NCI-H226 (cell line): ENCODE measurements at places on chromosomes 3 and 15.

- no peak for DNase-seq
Observed at GRCh38 chr3:14534516-14535191, 5.5 kb downstream of the GRIP2 start.

DNA sequence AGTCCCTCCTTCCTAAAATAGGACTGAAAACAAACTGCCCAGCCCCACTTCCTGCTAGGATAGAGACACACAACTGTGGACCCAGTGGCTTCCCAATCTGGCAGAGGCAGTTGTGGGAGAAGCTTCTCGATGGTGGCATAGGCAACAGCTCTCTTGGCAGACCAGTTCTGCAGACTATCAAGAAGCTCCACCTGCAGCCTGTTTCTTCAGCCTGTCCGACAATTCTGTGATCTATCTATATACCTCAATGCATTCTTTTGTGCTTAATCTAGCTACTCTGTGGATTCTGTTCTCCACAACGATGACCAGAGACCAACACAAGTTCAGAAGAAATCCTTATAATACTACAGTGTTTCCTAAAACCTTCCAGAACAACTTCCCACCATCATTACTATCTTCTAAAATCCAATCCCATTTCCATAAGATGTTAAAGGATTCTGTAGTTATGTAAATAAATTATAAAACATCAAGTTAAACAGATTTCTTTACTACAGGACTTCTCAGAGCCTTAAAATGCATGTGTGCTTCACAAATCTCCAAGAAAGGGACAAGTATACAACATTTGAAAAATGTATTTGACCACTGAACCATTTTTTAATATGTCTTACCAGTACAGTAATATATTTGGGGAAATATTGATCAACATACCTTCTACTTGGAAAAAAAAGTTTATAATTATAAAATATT, 57.7 kb downstream of the IGF2BP2 start:
- DNase-seq = no peak

GRCh38 chr15:79035111-79035601, 55.4 kb downstream of the RASGRF1 start:
- no peak for DNase-seq

- DNase-seq = no peak
Observed at GRCh38 chr3:110598847-110599490, 472.6 kb upstream of the NECTIN3 start.

- DNase-seq = peak; percentile 11
Observed at GRCh38 chr3:17942856-17943255, 200.4 kb upstream of the TBC1D5 start.

DNA sequence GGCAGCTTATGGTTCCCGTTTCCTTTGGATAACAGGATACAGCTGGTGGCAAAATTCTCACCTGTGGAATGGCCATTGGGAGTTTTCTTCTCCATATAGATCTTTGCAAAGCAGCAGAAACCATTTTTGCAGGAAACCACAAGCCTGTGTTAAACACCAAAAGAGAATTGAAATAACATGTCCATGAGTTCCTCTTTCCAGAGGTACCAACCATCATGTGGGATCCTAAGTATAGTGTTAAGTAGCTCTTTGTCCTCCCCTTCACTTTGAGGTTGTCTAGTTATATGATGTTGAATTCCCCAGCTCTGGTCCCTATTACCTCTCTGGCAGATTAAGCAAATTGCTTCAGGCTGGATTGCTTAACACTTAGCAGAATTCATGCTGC, 94.9 kb downstream of the AKAP13 start:
- DNase-seq = no peak

- DNase-seq = no peak
Observed at GRCh38 chr3:110487840-110488239, 583.8 kb upstream of the NECTIN3 start.

DNA sequence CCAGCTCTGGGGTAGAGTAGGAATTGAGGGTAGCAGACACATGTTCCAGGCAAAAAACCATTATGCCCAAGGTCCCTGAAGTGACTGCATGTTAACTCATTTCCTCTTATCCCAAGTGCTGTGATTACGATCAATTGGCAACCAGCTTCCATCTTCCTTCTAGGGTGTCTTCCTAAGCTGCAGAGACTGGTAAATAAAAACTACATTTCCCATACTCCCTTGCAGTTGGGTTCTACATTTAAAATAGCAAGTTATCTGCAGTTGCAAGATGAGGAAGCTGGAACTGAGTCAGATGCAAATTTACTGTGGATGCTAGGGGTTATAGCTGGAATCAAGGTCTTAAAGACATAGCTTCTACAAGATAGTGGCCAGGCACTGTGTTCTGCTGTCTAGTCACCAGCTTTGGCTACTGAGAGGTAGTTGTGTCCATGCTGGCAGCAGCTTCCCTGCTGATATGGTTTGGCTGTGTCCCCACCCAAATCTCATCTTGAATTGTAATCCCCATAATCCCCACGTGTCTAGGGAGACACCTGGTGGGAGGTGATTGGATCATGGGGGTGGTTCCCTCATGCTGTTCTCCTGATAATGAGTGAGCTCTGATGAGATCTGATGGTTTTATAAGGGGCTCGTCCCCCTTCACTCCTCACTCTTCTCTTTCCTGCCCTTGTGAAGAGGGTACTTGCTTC, 51.3 kb upstream of the FBN1 start:
- DNase-seq = no peak

- DNase-seq = no peak
Observed at GRCh38 chr3:152317184-152317583, 48.5 kb downstream of the MBNL1 start.

GRCh38 chr3:13332158-13332557, 88.0 kb downstream of the NUP210 start:
- no peak for DNase-seq

GRCh38 chr3:183698318-183698751, 738 bp downstream of the YEATS2 start:
- DNase-seq = no peak

DNA sequence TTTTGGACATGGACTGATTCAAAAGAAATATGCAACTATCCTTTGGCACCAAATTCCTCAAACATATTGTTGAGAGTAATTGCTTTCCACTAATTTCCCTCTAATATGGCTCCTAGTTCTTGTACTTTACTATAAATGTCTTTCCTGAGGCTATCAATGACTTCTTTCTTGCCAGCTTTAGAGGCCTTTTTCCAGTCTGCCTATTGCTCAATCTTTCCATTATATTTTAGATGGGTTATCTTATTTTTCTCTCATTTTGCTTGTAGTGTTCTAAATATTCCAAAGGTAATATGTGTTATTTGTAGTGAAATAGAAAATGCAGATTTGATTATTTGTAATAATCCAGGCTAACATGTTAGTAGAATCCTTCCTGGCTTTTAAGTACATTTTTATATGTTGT, 11.5 kb upstream of the TEX9 start:
- DNase-seq = no peak

- no peak for DNase-seq
Observed at GRCh38 chr3:49471856-49472495, 1.9 kb downstream of the DAG1 start.

DNA sequence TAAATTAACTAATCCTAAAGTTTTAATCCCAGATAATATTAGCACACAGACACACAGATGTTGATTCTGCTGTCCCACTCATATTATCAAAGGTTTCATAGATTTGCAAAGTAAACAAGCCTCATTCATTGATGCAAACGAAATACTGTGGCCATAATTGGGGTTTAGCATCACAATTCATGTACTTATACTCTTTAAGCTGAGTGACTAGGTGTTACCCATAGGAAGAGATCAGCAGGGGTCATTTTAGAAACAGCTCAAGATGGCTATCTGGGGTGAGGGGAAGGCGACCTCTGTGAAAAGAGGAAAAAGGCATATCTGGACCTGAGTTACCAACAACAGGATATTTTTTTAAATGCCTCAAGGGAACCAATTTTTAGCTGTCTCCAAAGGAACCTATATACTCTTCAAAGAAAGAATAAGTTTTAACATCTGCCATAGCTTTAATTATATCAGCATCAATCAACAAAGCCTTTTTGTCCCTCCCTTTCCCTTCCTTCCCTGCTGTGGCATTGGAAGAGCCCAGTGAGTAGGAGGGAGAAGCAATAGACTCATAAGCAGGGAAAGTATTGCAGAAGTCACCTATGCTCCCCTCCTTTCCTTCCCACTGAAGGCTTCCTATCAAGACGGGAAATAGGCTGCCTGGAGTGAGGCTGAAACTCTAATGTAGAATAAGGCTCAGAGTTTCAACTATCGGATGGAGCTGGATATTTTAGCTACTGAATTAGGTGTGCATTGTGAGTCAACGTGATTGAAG, 553.4 kb downstream of the ZIC1 start:
- DNase-seq = no peak

DNA sequence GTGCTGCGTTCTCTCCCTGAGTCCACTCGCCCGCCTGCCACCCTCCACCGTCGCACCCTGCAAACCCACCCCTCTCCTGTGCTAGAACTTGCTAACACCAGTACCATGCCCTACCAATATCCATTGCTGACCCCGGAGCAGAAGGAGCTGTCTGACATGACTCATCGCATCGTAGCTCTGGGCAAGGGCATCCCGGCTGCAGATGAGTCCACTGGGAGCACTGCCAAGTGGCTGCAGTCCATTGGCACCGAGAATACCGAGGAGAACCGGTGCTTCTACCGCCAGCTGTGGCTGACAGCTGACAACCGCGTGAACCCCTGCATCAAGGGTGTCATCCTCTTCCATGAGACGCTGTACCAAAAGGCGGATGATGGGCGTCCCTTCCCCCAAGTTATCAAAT, 4.9 kb upstream of the ALAS1 start:
- DNase-seq = peak; percentile 75

DNA sequence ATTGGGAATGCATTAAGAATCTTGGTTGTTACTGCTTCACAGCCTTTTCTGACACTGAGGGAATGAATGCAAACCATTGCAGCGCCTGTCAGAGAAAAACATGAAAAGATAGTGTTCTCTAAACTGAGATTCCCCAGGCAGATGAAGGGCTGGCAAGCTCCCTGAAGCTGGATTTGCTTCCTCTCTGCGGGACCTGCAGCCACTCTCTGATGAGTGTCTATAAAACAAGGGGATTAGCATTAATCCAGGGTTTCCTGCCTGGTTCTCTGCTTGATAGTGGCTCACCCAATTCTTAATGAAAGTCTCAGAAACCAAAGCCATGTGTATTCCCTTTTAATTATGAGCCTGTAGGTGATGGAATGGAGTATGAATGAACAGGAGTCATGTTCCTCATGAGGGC, 344.3 kb upstream of the UMPS start:
- no peak for DNase-seq

DNA sequence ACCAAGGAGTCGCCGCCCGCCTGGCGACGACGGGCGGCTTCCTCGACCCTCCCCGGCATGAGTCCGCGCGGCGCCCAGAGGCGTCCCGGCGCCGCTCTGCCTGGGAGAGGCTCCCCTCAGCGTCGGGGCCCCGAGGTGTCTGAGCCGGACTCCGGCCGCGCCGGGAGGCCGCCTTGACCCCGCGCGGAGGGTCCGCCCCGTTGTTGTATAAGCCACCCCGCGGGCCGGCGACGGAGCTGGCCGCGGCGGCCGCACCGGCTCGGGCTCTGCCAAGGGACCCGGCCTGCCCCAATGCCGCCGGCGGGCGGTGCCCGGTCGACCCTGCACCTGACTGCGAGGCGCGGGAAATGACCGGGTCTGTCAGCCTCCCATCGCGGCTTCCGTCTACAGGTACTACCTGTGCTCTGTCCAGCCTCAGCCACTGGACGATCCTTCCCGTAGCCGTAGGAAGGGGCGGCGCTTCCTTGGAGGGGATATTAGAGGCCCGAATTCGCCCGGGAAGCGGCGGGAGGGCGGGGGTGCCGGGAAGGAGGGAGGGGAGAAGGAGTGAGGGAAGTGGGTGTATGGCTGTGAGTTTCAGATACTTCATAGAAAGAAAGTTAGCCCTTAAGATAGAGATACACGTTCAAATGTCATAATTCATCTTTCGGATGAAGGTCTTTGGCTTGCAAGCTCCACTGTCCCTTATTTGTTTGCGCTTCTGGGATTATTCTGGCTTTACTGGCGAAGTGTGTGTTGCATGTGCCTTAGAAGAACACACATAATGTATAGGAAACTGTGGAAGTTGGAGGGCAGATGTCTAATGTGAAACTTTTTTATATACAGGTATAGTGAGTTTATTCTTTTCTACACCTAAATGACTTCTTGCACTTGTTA, 620 bp downstream of the ABHD5 start:
- peak; percentile 52 for DNase-seq

GRCh38 chr3:71087143-71088018, 496.1 kb downstream of the FOXP1 start:
- no peak for DNase-seq

- no peak for DNase-seq
Observed at GRCh38 chr3:35679409-35680080, 40.2 kb downstream of the ARPP21 start.

GRCh38 chr3:138875754-138876664, 41.3 kb upstream of the PIK3CB start:
- DNase-seq = peak; percentile 99

- no peak for DNase-seq
Observed at GRCh38 chr15:27222479-27222878, 251.5 kb downstream of the GABRG3 start.

DNA sequence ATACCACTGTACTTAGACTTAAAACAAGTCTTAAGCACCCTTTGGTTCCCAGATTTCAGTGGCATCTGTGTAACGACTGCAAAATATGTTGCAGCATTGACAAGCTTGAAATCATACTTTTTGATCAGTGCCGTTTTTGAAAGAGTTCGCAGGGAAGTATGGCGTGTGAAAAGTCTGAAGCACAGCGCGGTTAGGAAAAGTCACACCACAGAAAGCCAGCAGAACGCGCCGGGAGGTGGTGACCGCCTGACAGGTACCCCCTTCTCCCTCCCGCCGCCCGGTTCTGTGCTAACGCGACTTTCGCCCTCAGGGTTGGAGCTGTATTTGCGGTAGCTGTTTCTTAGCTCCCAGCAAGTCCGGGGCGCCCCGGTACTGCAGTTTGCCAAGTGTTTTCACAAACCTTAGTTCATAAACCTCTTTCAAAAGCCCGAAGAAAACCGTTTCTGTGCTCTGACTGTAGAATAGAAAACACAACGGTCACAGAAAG, 481 bp upstream of the CRYBG3 start:
- peak; percentile 9 for DNase-seq

DNA sequence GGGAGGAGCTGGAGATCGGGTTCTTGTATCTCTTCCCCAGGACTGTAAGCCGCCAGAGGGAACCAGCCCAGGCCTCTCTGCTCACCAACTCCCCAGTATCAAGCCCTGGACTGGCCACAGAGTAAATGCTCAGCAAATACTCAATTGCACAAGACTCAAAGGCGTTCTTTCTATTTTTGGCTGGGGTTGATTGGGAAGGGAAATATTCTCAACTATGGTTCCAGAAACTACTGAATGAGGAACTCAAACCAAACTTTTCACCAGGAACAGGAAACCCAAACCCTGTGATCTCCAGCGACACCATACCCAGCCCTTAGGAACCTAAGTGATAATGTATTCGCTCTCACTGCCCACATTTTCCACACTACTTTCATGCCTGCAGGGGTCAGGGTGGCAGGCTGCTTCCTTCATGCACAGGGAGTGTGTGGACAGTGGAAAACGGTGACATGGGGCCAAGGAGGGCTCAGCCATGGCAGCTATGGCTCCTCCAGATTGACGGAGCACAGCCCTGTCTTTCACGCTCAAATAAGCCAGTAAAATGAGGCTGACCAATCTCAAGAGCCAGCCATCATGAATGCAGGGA, 124.7 kb upstream of the RAD18 start:
- DNase-seq = no peak

GRCh38 chr3:194100856-194101390, 35.0 kb upstream of the HES1 start:
- no peak for DNase-seq

GRCh38 chr3:121718205-121718846, 31.2 kb downstream of the GOLGB1 start:
- no peak for DNase-seq
